Activated CD4-positive, CD25-positive, alpha-beta regulatory T cell (primary cell): ENCODE measurements at places on chromosomes 12 and 14.

DNA sequence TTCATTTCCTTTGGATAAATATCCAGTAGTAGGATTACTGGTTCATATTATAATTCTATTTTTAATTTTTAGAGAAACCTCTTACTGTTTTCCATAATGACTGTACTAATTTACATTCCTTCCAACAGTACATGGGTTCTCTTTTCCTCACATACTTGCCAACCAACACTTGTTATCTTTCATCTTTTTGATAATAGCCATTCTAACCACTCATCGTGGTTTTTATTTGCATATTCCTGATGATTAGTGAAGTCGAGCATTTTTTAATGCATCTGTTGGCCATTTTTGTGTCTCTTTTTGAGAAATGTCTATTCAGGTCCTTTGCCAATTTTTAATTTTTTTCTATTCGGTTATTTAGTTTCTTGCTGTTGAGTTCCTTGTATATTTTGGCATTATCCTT is 457.7 kb upstream of the PDE3A start:
- no peak for DNase-seq

- no peak for DNase-seq
These were observed 74.2 kb downstream of the KICS2 start for GRCh38 chr12:64147875-64148274.

DNA sequence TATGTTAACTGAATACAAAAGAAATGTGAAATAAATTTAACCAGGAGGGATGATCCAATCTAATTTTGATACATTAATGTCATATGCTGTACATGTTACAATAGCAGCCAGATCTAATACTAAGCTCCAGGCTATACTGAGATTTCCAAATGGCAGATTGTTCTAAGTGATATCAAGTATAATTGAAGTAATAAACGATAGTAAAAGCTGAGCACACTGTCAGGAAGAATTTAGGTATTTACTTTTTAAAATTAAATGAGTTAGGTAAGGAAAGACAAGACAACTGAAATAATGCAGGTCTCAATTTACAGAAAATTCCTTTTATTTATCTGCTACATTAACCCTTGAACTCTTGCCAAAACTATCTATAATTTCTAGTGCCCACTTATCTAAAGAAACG is 39.9 kb downstream of the INSM2 start:
- no peak for DNase-seq

DNA sequence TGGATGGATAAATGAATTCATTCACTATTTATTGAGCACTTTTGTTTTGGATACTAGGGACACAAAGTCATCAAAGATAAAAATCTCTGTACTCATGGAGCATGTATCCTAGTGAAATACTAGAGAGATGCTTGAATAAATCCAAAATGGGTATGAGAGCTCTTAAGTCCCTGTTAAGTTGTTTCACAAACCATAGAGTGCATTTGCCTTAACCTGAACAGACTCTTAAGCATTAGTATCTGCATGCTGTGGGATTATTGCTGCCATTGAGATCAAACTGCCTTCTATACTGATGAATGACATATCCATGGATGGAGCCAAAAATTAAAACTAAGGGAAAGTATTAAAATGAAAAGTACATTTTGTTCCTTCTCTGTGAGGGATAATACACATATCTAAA is 206.5 kb upstream of the KRR1 start:
- no peak for DNase-seq

DNA sequence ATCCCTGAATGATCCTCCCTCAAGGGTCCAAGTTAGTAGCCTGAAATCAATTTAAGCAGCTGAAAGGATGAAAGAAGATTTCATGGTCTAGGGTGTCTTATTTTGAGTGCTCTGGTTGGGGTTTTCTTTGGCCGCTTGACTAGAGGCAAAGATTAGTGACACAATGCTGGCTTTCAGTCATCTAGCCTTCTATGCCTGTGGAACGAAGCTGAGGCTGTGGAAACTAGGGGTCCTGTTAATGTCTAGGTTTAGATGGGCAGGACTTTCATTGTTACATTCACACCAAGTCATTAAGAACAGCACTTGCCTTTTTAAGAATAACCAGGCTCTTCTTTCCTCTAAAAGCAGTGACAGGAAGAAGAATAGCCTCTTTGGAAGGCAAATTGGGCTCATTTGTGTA is 253.8 kb upstream of the E2F7 start:
- no peak for DNase-seq

DNA sequence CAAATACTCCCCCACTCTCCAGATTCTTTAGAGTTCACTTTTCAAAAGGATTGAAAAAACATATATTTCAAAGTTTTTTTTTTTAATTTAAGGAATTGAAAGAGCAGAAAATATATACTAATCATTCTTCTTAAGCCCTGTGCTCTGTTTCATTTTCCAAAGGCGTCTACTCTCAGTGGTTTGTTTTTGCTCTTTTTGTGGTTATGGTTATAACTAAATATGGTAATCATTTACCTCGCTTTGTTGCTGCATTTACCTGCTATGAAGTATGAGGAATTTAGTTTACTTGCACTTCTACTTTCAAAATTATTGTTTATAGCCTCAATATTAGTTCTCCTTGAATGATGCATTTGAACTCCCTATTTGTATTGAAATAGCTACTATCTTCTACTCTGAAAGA is 55.9 kb upstream of the LRRK2 start:
- DNase-seq, result no peak

DNA sequence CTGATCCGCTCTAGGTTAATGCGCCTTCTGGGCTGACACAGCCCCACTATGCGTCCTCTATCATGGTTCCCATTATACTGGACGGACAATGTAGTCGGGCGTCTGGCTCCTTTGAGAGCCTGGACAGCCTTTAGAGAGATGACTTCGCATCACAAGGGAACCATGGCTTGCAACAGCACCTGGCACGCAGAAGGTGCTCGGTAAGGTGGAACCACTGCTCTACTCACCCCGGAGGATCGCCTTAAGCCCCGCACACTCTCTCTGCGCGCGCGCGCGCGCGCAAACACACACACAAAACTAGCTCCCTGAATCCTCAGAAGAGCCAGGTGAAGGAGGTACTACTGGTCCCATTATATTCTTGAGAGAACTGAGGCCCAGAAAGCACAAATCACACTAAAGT is 7.1 kb downstream of the MAP3K12 start:
- DNase-seq, result no peak

- no peak for DNase-seq
These were observed 114.7 kb downstream of the DAAM1 start for GRCh38 chr14:59303216-59303615.

- DNase-seq, result no peak
These were observed 181.7 kb downstream of the ADAMTS20 start for GRCh38 chr12:43370263-43370662.

DNA sequence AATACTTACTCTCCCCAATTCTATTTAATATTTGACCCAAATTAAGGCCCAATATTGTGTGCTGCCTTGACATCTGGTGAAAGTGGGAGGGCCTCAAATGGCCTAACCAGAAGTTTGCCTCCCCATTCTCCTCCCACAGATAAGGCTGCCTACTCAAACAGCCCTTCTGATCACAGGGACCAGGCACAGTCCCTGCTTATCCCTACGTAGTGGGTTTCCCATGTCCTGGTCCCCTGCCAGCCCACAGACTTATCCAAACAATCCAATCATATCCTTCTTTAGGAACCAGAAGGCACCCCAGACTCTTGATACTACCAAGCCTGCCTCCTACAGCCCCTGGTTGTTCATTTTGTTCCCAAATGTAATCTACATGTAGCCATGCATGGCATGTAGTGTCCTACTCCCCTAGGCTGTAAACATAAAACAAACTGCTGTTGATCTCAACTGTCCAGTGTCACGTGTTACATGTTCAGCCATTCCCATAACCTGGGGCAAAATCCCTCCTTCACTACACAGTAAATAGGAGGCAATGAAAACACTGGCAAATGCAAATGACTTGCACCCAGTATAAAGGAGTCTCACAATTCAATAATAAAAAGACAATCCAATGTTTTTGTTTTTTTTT is 49.3 kb downstream of the EEA1 start:
- DNase-seq, result no peak

GRCh38 chr12:79141776-79142175 is 277.2 kb downstream of the SYT1 start:
- DNase-seq, result no peak
